CD8-positive, alpha-beta memory T cell (primary cell): ENCODE measurements at places on chromosomes 7 and 10. TPM values are rescaled to one million over a fixed set of nuclear protein-coding genes. Genes with fewer than 3 reads are reported as not detected.

GRCh38 chr10:27513451-27514191 is 9.5 kb downstream of the RAB18 start:
- peak; percentile 13 for DNase-seq
- no peaks in the 10 kb centered on the region for H3K36me3 ChIP-seq
- no peak overlapping the region for H3K27ac ChIP-seq
- peaks cover 32% of the 10 kb centered on the region for H3K4me1 ChIP-seq
- no peaks in the 10 kb centered on the region for H3K27me3 ChIP-seq

DNA sequence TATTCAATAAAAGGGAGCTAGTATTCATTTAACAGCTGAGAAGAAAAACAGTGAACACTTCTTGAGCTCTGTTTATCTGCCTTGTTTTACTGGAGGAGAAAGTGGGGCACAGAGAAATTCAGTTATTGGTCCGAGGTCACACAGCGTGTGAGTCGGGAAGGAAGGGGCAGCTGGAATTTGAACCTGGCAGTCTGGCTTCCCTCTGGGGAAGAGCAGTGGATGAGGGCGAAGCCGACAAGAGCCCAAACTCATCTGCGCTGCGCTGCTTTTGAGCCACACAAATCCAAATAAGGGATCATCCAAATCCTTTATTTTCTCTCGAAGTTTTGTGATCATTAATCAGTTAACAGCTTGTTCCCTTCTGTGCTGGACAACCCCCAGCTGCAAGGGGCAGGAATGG is 23.7 kb upstream of the PFKFB3 start:
- no peak overlapping the region for H3K27ac ChIP-seq
- H3K4me1 ChIP-seq, result peaks cover 11% of the 10 kb centered on the region
- no peak for DNase-seq
- no peaks in the 10 kb centered on the region for H3K27me3 ChIP-seq
- H3K36me3 ChIP-seq, result no peaks in the 10 kb centered on the region
- no peak overlapping the region for H3K4me3 ChIP-seq

DNA sequence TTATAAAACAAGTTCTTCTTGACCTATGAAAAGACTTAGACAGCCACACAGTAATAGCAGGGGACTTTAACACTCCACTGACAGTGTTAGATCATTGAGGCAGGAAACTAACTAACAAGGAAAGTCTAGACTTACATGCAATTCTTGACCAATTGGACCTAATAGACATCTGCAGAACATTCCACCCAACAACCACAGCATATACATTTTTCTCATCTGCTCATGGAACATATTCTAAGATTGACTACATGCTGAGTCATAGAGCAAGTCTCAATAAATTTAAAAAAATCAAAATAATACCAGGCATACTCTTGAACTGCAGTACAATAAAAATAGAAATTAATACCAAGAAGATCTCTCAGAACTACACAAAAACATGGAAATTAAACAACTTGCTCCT is 219.5 kb upstream of the HPS1 start:
- H3K4me3 ChIP-seq, result no peak overlapping the region
- no peaks in the 10 kb centered on the region for H3K36me3 ChIP-seq
- H3K27ac ChIP-seq, result no peak overlapping the region
- DNase-seq, result no peak
- no peaks in the 10 kb centered on the region for H3K27me3 ChIP-seq

GRCh38 chr7:7563269-7563668 is 3.4 kb upstream of the MIOS start:
- H3K4me3 ChIP-seq, result no peak overlapping the region
- no peaks in the 10 kb centered on the region for H3K27me3 ChIP-seq
- H3K27ac ChIP-seq, result no peak overlapping the region
- peaks cover 26% of the 10 kb centered on the region for H3K4me1 ChIP-seq
- H3K36me3 ChIP-seq, result no peaks in the 10 kb centered on the region

DNA sequence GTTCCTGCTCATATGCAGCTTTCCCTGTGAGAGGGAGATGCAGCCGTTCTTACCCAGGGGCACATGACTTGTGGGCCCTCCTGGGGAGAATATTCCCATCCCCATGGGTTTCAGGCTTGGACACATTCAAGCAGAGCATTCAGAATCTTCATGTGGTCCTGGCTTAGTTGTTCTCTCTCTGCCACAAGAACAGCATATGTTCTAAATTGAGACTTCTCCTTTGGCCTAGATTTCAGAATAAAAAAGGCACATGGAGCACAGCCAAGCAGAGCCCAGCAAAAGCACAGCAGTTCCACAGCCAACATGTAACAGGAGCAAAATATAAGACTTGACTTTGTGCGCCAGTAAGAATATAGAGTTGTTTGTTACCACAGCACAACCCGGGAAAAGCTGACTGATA is 306.4 kb upstream of the MYO3A start:
- no peak overlapping the region for H3K27ac ChIP-seq
- no peaks in the 10 kb centered on the region for H3K4me1 ChIP-seq
- H3K36me3 ChIP-seq, result no peaks in the 10 kb centered on the region

DNA sequence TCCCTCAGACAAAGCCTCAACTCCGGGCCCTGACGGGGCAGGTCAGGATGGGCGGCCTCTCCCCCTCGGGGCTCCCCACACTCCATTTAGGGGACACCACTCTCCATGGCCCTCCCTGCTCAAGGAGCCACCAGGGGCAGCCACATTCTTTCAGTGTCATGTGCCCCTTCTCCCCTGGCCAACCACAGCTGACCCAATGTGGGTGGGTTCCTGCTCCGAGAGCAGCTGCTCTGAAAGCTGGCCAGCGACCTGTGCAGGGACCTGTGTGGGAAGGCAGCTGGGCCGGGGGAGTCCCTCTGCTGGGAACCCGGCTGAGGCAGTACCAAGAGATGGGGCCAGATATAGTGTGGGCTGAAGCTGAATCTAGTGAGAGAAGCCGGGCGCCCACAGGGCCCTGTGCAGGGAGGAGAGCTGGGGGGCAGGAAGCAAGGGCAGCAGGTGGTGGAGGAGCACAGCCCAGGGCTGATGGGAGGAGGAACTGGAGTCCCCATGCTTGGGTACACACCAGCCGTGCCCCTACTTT is 40.6 kb upstream of the NPFFR1 start:
- no peaks in the 10 kb centered on the region for H3K27me3 ChIP-seq
- peak overlapping the region; percentile 24 for H3K27ac ChIP-seq

DNA sequence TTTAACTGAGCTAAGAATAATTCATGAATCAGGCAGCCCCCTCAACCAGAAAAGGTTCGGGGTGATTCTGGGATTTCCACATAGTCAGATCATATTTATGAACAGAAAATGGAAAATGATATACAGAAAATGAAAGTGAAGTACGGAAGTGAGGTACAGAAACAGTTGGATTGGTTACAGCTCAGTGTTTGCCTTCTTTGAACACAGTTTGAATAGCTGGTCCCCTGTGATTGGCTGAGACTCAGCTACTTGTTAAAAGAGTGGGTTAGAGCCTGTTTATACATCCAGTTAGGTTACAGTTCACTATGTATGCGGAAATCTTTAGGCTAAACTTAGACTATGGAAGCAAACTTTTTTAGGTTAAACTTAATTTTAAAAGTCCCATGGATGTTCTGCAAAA is 511.7 kb downstream of the PLXDC2 start:
- H3K36me3 ChIP-seq, result no peaks in the 10 kb centered on the region
- no peak overlapping the region for H3K4me3 ChIP-seq
- no peaks in the 10 kb centered on the region for H3K4me1 ChIP-seq
- H3K27ac ChIP-seq, result no peak overlapping the region
- DNase-seq, result no peak
- H3K27me3 ChIP-seq, result no peaks in the 10 kb centered on the region

DNA sequence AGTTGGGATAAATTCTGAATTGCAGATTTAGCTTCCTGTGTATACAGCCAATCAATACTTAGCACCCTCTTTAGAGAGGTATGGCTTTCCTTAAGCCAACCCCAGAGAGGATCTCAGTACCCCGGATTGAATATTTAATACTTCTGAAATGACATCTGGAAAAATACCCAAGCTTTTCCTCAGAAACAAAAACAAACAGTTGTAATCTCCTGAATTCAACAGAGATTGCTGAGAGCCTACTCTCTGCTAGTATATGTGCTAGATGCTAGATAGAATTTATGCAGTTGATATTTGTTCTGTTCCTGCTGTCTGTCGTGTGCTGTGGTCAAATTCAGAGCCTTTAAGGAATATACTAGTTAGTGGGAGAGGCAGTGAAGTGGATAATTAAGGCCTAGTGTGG is 21.1 kb downstream of the STARD3NL start:
- no peaks in the 10 kb centered on the region for H3K36me3 ChIP-seq
- no peak overlapping the region for H3K4me3 ChIP-seq
- H3K4me1 ChIP-seq, result peaks cover 9% of the 10 kb centered on the region
- no peaks in the 10 kb centered on the region for H3K27me3 ChIP-seq
- no peak for DNase-seq
- H3K27ac ChIP-seq, result no peak overlapping the region

DNA sequence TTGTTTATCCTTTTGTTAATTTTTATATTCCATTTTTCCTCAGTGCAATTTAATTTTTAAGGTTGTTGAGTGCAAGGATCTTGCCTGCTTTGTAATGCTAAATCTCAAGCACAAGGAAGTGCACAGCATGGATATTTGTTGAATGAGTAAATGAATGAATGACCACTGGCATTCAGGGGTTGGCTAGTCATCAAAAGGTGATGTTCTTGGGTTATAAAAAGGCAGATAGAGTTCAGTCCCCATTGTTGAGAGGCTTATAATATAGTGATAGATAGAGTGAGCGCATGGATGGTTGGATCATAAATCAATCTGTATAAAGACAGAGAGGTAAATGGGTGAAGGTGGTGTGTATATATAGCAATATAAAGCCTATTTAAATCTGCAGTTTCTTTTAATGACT is 193.2 kb upstream of the KLF6 start:
- no peaks in the 10 kb centered on the region for H3K27me3 ChIP-seq
- no peaks in the 10 kb centered on the region for H3K36me3 ChIP-seq
- no peak overlapping the region for H3K27ac ChIP-seq
- peaks cover 72% of the 10 kb centered on the region for H3K4me1 ChIP-seq
- DNase-seq, result no peak

The GATA3 gene
- total RNA-seq, result 53.3 TPM

The MASTL gene
- total RNA-seq, result 22.6 TPM

The UPK3BL2 gene
- 7.7 TPM for total RNA-seq

The OR6V1 gene
- not detected for total RNA-seq
